SIG-M5 (cell line): ENCODE measurements at places on chromosomes 5 and 9.

DNA sequence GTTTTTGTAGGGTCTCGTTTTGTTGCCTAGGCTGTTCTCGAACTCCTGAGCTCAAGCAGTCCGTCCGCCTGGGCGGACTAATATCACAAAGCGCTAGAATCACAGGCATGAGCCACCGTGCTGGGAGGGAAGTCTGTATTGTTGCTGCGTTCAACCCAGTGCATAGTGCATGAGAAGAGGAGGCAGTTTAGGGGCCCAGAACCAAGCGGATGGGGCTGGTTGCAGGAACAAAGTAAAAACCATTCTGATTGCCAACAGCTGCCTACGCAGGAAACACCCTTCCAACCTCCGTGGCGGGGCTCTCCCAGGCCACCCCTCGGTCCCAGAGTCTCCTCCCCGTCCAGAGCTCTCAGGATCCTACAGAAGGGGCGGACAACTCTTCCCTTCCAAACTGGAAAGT is 87.1 kb downstream of the ANXA2R start:
- DNase-seq: no peak

DNA sequence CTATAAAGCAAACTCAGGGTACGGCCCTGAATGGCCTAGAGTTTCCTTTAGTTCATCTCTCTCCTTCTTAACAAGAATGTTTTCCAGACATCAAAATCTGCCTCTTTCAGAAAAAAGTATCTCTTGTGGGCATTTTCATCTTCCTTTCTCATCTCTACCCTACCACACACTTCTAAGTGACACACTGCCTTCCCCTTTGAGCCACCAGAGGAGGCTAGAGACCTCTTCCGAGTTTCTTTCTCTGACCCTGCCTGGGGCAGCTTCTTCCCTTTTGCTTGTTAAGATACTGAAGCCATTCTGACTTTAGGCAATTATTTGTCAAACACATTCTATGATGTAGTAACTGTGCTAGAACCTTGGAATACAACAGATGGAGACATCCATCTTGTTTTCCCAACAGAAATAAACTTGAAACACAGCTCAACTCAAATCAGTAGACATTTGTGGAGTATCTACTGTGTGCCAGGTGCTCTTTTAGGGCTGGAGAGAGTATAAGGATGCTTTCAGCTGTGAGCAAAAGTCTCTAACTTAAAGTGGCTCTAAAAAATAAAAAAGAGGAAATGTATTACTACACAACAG is 8.6 kb upstream of the SV2C start:
- no peak for DNase-seq

DNA sequence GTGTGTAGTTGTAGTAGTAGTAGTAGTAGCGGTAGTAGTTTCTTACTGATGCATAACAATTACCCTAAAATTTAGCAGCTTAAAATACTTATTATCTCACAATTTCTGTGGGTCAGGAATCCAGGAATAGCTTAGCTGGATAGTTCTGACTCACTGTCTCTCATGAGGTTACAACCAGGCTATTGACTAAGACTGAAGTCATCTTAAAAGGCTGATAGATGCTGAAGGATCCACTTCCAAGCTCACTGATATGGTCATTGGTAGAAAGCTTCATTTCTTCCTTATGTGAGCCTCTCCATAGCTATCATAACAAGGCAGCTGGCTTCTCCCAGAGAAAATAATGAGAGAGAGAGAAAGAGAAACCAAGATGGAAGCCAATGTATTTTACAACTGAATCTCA is 147.5 kb upstream of the FBXL17 start:
- DNase-seq: no peak

- no peak for DNase-seq
Measured at GRCh38 chr9:3793971-3794383, 268.2 kb upstream of the RFX3 start.

- DNase-seq: no peak
Measured at GRCh38 chr5:177131352-177132135, 2.0 kb upstream of the NSD1 start.

DNA sequence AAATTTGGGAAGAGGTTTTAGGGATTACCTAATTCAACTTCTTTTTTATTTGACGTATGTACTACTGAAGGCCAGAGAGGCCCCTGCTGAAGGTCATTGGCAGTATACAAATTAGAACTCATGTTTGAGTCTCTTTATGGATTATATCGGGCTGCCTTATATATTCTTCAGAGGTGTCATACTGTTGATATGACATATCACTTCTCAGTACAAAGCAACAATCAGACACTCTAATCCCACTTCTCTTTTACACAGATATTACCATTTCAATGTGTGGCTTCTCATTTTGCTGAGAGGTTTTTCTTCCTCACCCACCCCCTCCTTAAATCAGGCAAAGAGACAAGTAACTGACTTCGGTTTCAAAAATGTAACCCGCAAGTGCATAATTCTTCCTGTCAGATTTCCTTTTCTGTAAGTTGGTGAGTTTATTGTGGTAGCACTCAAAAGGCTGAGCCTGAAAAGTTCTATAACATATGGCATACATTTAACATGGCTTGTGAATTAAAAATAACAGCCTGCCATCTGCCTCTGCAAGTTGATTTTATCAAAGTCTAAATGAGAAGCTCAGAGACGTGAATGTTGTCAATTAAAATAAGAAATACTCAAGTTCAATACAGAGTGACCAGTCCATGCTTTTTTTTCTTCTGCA is 163.6 kb upstream of the RORB start:
- no peak for DNase-seq
